Large intestine (tissue), 12 donors: ENCODE measurements at places on chromosomes 3 and 15.

DNA sequence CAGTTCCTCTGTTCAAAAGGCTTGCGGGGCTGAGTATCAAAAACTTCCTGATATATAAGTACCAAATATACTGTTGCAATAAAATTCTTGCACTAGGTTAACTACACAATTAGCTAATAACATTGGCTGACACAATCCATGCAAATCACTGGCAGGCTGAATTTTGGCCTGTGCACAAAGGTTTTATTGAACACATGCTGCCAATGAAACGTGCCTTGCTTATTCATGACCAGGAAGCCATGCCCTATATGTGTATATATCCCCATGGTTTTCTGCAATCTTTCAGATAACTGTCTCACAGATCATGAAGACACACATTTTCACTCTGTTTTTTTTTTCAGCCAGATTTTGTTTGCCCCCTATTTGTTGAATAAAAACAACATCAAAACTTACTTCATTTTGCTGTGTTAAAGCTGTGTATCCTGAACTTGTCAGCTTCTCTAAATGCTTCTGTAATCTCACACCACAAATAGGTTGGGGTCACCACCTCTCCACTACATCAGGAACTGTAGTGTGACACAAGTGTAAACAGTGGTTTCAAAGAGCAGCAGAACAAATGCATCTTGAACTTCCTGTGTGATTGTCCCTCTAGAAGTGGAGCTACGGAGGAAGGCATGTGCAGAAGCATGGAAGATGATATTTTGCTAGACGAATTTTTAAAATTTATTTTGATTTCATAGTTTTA is 920.7 kb upstream of the NR2F2 start:
- no peak for DNase-seq

- DNase-seq, result peak; percentile 31
Observed at GRCh38 chr3:186493525-186494255, 50.5 kb downstream of the CRYGS start.

- no peak for DNase-seq
Observed at GRCh38 chr3:106376016-106376570, 507.3 kb upstream of the CBLB start.

DNA sequence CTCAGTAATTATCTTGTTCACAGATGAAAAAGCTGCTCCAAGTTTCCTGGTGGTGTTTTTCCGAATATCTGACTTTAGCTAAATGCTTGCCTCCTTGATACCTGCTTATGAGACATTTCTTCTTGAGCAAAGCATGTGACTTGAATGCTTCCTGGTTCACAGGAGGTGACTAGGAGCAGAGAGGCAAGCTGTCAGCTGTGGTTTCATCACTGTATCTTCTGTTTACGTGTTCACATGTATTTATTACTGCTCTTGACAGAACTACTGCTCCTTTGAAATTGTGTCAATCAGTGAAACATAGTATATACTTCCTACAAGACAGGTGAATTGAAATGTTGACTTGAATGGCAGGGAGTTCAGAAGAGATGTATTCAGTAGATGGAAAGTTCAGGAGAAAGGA is 8.9 kb upstream of the SPPL2A start:
- DNase-seq, result peak; percentile 75

DNA sequence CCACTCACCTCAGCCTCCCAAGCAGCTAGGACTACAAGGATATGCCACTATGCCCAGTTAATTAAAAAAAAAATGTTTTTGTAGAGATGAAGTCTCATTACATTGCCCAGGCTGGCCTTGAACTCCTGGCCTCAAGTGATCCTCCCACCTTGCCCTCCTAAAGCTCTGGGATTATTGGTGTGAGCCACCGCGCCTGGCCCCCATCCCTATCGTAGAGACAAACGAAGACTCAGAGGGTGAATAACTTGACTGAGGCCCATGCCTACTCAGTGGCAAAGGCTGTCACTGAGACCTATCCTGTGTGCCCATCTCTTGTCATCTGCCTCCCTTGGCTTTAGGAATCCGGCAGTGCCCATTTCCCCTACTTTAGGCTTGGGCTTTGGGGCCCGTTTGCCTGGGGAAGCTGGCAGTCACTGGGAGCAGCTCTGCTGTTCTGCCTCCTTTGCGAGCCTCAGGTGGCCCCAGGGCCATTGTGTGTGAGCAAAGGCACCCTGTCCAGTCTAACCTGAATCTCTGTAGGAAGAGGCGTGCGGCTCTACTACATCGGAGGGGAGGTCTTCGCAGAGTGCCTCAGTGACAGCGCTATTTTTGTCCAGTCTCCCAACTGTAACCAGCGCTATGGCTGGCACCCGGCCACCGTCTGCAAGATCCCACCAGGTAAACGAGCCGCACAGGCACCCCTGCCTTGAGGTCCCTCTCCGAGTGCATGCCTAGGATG is 70.1 kb downstream of the AAGAB start:
- no peak for DNase-seq

DNA sequence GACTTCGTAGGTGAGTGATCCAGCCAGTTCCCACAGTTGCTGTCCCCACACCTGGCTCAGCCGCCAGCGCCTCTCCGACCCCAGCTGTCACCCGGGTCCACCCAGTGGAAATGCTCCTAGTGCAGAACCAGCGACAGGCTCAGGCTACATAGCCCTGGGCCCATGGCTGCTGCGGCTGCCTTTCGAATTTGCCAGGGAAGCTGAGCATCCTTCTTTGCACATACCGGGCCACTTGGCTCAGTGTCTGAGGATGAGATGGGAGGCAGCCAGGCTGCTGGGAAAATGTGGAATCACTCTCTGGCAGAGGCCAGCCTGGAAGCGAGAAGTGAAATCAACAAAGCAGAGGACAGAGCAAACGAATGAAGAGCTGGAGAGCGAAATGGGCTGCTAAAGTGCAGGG is 80.1 kb downstream of the ST8SIA2 start:
- DNase-seq, result no peak

- DNase-seq, result peak; percentile 62
Observed at GRCh38 chr3:196774191-196774820, 34.6 kb downstream of the PAK2 start.

DNA sequence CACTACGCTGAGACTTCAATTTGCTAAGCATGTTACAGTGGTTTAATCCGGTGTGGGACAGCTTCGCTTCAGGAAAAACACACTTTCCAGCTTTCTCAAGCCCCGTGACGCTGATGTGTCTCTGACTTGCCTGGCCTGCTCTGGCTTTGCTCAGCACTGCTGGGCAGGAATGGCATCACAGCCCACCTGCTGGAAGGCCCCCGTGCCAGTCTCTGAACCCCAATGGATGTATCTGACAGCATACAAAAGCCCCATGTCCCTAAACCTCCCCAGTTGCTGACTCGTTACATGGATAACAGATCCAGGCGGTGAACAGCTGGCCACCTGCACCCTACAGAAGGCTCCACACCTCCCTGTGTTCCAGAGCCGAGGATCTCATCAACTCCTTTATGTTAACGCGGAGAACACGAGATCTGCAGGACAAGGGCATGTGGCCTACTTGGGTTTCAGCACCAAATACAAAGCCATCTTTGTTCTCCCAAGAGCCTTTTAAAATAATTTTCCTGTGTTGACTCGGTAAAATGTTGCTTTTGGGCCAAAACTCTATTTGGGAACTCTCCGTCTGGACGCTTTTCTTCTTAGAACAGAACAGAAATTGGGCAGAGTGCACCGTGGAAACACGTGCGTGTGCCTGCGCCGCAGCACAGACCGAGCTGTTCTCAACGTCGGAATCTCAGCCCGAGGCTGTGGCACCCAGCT is 61.4 kb downstream of the ATP10A start:
- no peak for DNase-seq

DNA sequence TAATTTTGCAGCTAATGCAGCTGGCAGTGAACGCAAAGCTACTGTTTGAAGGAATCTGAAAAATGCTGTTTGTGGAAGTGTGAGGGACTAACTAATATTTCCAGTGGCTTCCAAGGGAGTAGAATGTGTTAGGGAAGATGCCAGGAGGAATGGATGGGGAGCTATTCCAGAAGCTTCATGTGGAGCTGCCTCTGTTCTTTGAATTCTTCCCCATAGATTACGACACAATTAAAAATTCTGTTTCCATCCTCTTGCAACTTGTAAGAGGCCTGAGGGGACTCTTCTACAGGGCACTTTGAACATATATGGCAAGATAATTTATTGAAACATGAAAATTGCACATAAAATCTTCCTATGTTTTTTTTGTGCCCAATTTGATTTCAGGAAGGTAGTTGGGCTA is 74.3 kb upstream of the CTXND1 start:
- no peak for DNase-seq
